ENCODE measurements at places on chromosomes 5 and 9. TPM values are rescaled to one million over a fixed set of nuclear protein-coding genes. Genes with fewer than 3 reads are reported as not detected.
A peak's percentile ranks its signal among the peaks of the same experiment; 100 is the strongest.

The SPTLC1 gene
- 107 TPM for total RNA-seq

GRCh38 chr5:8905021-8905420, 640.9 kb downstream of the SEMA5A start:
- DNase-seq = peak; percentile 23

- no peak for DNase-seq
Observed at GRCh38 chr9:107123389-107123788, 159.7 kb upstream of the RAD23B start.

The BNC2 gene
- total RNA-seq = 20.5 TPM

DNA sequence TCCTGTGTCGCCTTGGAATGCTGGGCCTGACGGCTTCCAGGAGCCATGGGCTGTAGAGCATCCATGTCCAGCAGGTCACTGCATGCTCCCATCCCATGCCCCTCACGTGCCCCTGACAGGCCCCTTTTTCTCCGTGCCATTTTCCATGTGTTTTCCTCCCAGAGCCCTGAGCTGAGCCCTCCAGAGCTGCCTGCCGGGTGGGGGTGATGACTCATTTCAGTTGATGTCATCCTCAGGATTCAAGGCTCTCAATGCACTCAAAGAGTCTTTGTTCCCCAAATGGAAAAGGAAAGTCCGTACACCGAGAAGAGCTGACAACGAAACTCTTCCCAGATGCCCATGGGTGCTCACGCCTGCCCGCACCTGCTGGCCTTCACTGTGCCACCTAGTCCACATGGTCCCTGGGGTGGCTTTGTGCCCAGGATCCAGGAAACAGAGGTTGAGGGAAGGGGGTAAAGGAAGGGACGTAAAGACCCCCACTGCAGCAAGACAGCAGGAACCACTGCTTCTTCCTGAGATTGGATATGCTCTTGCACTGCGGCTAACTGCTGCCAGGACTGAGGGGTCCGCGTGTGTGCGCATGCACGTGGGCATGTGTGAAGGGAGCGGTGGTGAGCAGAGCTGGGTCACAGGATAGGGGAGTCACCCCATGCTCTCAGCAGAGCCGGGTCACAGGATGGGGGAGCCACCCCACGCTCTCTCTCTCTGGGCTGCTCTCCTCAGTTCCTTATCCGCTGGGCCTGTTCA, 27.6 kb downstream of the COL15A1 start:
- DNase-seq = no peak

DNA sequence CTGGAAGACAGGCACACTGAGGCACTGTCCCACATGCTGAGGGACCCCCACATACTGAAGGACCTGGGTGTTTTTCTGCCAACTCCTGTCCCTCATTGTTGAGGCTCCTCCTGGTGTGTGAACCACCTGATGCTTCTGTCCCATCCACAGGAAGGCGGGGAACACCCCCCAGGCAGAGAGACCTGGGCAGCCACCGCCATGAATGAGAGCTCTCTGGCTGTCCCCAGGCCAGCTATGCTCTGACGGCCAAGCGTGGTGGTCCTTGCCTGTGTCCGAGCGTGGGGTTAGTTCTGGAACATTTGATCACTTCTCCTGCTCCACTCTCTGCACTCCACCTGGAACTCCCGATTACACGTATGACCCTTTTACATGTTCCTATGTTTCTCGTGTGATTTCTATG, 11.9 kb upstream of the LRRC14B start:
- no peak for DNase-seq

The DDX41 gene
- total RNA-seq = 98.9 TPM

The LEAP2 gene
- total RNA-seq = 5.9 TPM

- DNase-seq = no peak
Observed at GRCh38 chr9:20552874-20553557, 69.3 kb downstream of the MLLT3 start.

DNA sequence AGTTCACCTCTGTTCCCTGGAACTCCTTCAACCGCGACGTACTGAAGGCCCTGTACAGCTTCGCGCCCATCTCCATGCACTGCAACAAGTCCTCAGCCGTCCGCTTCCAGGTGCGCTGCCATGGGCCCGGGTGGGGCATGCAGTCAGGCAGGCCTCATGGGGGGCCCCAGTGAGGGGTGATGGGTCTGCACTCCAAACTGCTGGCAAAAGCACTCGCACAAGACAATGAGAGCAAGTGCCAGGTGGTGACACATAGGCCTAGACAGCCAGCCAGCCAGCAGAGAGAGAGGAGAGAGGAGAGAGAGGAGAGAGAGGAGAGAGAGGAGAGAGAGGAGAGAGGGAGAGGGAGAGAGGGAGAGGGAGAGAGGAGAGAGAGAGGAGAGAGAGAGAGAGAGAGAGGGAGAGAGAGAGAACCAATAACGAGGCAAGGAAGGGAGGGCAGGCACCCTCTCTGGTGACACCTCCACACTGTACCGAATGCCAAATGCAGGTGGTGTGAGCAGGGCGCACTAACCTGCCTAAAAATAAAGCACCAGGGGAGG, 21.0 kb downstream of the DBH start:
- DNase-seq = no peak

DNA sequence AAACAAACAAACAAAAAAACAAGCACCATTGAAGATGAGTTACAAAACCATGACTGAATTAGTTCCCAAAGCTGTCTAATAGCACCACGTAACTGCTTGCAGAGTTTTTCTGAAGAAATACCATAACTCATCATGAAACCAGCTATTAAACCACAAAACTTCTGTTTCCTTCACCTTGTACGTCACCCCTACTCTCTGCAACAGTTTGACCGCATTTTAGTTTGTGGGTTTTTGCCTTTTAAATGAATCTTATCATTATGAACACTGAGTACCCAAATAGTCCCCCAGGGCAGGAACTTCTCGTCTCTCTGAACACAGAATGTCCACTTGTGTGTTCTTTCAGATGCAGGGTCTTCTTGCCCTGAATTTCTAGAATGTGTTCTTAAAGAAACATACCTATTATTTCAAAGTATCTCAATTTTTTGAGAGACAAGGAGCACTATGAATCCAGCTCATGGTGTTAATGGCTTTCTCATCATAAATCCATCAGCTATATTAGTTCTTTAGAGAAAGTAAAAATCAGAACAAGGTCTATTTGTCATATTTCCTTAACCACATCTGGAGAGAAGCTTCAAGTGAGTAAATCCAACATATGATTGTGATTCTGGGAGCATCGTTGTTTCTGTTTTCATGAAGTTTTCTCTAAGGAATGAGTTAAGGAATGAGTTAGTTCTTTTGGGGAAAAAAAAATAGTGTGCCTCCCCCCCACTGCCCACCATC, 210.6 kb downstream of the AUH start:
- no peak for DNase-seq

The SCAMP1 gene
- total RNA-seq = 20.5 TPM

The CCDC180 gene
- total RNA-seq = 6.6 TPM

The RANBP17 gene
- 10.6 TPM for total RNA-seq

GRCh38 chr9:72465593-72465984, 55.8 kb upstream of the TMC1 start:
- no peak for DNase-seq

DNA sequence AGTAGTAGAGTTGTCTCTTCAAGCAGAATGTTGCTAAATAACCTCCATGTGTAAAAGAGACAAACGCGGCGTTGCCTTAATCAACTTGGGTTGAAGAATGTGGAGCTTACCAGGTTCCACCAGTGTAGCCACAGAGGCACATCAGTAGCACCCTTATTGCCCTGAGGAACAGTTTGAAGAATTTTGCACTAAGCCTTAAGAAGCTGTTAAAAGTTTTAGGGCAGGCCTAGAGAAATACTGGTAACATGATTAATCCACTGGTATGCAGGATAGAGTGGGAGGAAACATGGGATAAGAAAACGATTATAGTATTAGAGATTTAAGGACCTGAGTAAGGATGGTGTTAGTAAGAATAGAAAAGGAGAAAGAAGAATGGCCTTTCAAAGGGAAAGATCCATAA, 100.6 kb downstream of the ZCCHC7 start:
- no peak for DNase-seq
